ENCODE measurements at places on chromosomes 5 and 9. TPM values are rescaled to one million over a fixed set of nuclear protein-coding genes. Genes with fewer than 3 reads are reported as not detected.

Gene RASGRF2
- 3.0 TPM for total RNA-seq

GRCh38 chr5:181223729-181224389 lies 778 bp downstream of the TRIM41 start:
- DNase-seq: no peak

- DNase-seq: no peak
Measured at GRCh38 chr9:89078421-89078820, 87.2 kb downstream of the S1PR3 start.

- no peak for DNase-seq
Measured at GRCh38 chr5:122916490-122916889, 71.1 kb downstream of the SNX24 start.

GRCh38 chr9:21770871-21771560 lies 31.4 kb upstream of the MTAP start:
- DNase-seq: no peak

DNA sequence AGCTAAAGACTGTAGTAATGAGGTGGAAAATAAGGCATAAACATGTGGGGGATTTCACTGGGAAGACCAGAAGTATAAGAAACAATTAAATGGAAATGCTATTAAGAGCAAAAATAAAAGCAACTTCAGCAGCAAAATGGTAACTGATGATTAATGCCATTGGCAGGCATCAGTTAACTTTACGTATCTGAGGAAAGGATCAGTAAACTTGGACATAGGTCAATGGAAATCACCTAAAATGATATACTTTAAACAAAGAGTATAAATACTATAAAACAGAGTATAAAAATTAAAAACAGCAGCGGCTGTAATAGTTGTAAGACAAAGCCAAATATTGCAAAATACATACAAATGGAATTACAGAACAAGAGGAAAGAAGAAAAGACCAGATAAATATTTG lies 992.1 kb downstream of the DNAH5 start:
- no peak for DNase-seq

All from prostate gland (tissue), 2 donors.